ENCODE measurements at places on chromosomes 7 and 10.
A peak's percentile ranks its signal among the peaks of the same experiment; 100 is the strongest.

DNA sequence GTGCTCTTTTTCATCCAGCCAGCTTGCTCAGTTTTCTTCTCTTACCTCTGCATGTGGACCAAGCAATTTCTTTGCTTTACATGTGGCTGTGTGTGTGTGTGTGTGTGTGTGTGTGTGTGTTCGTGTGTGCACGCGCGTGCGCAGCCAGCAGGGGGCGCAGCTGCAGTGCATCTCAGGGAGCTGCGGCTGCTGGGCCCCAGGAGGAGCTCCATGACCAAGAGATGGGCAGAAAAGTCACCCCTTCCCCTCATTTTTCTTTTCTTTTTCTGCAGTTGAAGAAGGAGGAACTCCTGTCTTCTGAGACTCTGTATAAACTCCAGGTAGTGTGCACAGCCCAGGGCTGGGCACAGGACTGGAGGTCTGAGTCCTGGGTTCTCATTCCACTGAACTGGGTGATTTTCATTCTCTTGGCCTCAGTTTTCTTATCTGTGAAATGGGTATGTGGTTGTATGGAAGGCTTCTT, 41.8 kb downstream of the BLNK start:
- DNase-seq, result peak; percentile 8

DNA sequence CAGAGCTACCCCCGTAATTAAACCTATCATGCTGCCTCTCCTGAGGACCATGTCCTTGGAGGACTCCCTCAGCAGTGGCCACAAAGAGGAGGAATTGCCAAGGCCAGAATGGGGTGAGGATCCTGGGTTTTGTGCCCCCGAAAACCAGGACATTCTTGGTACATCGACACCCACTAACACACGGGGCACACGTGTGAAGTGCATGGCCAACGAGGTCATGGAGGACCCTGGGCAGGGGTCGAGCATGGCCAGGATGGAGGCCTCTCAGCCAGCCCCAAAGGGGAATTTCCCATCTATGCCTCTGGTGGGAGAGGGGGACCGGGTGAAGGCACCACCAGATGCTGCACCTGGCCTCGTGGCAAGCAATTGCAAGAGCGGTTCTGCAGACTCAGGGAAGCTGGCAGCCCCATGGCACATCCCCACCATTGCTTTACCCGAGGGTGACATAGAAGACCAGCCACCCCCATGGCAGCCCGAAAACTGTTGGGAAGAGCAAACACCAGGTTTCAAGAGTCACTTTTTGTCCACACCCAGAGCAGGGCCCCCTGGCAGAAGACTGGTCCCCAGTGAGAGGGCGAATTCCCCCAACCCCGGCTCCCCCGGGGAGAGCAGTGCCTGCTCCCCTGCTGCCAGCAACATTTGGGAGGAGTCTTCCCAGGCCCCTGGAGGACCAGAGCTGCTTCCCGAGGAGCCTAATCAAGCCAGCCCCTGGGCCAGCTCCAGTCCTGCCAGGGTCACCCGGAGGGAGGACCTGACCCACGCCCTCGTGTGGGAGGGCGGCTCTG, 26.4 kb downstream of the C10orf71 start:
- DNase-seq, result no peak

DNA sequence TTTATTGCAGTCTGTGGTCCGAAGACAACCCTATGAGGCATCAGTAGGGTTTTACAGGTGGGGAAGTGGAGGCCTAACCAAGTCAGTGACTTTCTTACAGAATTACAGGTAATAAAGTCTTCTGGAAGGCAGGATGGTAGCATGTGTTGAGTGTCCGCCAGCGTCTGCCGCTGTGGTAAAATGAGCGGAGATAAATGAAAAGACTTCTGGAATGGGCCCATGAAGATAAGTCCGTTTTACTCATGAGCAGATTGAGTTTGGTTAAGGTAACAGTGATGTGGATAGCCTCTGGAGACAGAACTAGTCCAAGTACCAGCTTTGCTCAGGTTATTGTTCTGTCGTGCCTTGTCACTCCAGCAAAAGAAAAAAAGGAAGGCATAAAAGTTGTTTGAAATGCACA, 966 bp downstream of the FBH1 start:
- no peak for DNase-seq

DNA sequence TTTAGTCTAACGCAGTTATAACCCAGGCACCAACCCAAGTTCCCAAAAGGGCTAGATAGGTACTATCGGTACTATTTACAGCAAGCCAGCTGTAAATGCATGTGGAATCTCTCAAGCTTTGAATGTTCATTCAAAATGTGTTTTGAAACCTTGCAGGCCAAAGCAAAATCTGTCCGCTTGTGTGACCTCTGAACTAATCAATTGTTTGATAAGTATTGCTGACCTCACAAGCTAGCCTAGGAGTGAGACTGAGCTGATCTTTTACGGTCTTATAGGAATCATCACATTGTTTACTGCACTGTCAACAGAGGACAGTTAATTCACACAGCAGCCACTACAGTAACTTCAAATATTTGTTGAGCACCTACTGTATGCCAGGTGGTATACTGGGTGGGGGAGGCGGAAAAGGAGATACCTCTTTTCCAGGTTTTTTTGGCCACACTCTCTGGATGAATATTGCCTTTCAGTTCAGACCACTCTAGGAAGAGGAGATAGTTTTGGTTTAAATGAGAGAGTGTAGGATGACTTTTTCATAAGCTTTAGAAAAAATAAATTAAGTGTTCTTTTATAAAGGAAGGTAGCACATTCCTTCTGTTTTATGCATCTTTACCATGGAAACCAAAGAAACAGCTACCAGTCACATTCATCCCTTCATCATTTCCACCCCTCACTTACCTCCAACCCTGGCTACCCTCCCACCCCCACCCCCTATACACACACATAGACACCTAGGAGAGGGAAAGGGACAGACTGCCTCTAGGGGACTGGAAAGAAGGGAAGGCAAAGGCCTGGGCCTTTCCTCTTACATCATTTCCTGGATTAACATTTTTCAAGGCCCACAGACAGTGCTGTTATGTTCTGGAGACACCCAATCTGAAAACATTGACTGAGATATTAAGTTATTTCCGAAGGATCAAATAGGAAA, 2.4 kb downstream of the PAPSS2 start:
- DNase-seq, result no peak

DNA sequence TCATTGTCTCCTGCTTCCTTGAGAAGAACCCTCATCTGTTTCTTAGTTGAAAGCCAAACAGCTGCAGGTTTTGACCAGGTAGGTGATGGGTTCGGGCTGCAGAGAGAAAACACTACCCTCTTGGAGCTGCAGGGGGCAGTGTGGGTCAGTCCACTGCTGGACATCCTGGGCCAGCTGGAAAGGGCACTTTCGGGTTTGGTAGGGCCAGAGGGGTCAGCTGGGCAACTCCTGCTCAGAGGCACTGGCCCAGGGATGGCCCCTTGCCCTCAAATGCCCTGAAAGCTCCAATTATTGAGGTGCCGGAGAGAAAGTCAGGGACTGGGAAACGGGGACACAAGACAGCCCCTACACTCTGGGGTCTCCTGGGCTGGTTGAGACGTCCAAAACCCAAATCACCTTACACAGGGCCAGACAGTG, 90.7 kb downstream of the MKI67 start:
- DNase-seq, result no peak

DNA sequence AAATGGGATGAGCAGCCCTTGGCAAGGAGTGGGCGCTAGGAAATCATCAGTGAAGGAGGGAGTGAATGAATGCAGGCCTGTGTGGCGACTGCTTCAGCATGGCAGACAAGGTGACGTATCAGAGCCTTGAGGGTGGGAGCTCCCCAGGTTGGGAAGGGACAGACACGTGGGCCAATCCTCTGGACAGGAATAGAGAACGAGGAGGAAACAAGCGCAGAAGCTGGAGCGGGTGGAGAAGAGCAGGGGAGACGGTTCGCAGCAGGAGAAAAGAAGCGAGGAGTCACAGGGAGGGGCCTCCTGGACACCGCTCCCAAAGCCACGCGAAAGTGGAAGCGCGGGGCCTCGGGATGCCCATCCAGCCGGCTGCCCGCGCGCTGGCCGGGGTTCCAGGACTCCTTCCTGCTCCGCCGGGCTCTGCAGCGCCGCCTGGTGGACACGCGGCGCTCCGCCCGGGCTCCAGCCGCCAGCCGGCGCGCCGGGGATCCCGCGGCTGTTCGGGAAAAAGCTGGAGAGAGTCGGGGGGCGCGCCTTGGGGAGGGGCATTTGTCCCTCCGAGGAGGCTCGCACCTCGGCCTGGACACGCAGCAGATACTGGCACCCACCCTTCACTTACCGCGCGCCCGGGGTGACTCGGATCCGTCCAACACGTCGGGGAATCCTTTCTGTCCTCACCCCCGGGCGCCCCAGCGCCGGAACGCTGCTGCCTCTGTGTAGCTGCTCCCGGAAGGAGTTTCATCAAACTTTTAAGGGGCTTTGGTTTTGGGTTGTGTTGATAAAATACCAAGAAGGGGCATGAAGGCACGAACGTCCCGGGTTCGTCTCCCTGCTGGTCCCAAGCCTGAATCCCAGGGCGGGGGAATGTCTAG, 6.3 kb downstream of the ZNF503 start:
- no peak for DNase-seq

DNA sequence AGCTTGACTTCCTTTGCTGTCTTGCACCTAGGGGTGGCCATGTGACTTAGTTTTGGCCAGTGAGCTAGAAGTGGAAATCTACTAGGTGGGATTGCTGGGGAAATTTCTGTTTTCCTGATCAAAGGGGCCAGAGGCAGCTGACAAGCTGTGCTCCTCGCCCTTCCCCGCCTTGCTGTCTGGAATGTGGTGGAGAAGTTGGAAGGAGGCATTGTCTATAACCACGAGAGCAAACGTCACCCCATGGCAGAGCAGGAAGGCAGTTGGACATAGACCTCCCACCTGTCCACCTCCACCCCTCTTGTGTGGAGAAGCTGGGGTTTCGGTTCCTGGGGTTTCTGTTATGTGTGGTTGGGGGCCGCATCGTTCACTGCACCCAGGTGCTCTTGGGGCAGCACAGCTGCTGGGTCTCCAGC, 7.3 kb downstream of the SFRP5 start:
- DNase-seq, result no peak

Measured in stimulated activated CD8-positive, alpha-beta memory T cell treated with anti-CD3 and anti-CD28 coated beads, Interleukin-4, amount 100 ng/mL, for 1 hour (primary cell).